ENCODE measurements at places on chromosomes 2 and 18.

DNA sequence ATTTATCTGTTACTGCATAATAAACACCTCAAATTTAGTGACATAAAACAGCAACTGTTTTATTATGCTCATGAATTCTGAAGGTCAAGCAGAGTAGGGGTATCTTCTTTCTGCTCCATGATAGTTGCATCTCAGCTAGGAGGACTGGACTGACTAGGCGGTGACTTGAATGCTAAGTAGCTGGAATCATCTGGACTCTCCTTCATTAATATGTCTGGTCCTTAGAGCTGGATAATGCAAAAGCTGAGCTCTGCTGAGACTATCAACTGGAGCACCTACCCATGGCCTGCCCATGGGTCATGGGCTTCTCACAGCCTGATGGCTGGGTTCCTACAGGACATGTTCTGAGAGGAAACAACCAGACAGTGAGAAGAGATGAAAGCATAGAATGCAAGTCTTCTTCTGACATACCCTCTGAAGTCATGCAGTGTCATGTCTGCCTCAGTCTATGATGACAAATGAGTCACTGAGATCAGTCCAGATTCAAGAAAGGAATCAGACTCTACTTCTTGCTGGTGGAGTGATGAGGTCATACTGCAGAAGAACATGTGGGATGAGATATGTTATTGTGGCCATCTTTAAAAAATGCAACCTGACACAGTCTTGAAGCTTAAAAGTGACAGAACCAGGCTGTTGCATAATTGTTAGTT lies 174.2 kb upstream of the OSR1 start:
- no peak for DNase-seq

DNA sequence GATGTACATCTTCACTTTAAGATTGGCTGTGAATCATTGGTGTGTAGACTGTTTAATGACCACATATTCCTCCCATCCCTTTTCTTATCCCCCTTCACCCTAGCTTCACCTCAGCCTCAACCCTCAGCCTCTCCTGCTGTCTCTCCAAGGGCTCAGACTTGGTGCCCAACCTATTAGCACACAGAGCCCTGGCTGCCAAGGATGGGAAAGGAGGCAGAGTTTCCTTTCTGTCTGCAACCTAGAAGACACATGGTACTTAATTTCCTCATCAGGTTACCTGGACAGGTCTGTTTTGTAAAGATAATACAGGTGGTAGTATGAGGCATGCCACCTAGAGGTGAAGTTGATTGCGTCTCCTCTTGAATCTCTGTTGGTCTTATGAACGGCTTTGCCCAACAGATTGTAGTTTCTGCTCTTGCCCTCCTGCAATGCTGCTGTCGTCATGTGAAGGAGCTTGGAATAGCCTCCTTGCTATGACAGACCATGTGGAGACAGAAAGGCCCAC lies 44.5 kb upstream of the RMND5A start:
- DNase-seq = no peak

GRCh38 chr18:41645589-41646360 lies 309.3 kb upstream of the PIK3C3 start:
- DNase-seq = no peak

DNA sequence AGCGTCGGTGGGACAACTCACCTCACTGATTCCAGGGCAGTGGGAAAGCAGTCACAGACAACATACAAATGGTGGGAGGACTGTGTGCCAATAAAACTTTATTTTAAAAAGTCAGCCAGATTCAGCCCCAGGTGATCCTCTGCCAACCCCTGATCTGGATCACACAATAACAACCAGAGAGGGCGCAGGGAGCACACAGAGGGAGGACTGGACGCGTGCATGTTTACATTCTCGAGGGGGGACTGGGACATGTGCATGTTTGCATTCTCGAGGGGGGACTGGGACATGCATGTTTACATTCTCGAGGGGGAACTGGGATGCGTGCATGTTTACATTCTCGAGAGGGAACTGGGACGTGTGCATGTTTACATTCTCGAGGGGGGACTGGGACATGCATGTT lies 209.5 kb downstream of the NDUFA10 start:
- DNase-seq = no peak

- no peak for DNase-seq
These were observed 61.2 kb downstream of the CTIF start for GRCh38 chr18:48600046-48600445.

DNA sequence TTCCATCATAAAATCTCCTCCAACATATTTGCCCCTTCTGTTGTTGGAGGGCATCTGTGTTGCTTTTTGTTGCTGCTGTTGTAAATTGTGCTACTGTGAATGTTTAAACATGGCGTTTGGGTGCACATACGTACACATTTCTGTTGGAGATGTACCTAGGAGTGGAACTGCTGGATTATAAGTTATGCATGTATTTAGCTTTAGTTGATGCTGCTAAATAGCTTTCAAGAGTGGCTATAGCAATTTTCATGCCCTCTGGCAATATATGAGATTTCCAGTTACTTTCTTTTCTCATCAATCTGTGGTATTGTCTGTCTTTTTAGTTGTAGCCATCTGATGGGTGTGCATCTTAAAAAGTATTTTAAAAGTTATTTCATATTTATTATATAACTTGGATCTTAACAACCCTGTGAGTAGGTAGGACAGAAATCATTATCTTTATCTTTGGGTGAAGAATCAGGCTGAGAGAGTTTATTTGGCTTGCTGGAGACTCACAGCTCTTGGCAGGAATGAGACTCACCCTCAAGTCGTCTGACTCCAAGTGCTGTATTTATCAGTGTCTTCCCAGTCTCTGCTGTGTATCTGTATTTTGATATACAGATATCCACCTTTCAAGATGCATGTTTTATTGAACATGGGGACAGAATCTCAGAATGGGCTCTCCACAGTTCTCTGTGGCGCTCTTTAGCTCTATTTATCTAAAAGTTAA lies 16.9 kb downstream of the ZNF236 start:
- no peak for DNase-seq

DNA sequence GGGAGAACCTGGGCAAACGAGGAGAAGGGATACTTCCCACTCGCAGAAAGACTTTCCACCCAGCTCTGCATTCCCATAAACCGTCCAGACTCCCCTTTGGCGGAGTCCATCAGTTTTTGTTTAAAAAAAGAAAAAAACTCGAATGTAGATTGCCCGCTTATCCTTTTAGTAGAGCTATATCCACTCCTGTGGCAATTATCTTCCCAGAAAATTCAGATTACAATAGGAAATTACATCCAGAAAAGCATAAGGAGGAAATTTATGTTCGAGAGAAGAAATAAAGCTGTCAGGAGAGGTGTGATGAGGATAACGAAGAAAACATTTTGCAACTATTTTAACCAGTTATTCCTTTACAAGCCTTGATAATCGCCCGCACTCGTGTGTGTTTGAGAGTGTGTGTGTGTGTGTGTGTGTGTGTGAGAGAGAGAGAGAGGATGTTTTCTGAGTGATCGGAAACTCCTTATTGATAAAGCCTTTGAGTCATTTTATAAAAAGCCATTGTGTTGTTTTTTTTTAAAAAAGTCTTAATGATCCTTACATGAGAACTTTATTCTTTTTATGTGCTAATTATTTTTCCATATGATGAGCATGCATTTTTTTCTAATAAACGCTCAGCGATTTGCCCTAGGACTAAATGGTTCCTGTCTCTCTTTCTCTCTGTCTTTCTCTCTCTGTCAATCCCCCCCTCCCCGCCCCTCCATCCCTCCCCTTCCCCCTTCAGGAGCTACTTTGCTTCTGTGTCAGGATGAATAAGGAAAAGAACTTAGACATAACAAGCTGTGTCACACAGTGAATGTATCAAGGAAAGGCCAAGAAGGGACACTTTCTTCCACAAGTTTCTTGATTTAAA lies 1.1 kb upstream of the PPP3R1 start:
- DNase-seq = no peak

DNA sequence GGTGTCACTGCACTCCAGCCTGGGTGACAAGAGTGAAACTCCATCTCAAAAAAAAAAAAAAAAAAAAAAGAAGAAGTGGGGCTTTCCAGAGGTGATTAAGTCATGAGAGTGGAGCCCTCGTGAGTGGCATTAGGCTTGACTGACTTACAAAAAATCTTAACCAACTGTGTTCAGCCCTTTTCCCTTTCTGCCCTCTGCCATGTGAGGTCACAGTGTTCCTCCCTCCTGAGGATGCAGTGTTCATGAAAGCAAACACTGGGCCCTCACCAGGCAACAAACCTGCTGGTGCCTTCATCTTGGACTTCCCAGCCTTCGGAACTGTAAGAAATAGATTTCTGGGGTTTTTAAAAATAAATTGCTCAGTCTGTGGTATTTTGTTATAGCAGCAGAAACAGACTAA lies 37.0 kb upstream of the METTL21A start:
- DNase-seq = no peak

GRCh38 chr18:63578357-63578958 lies 8.7 kb upstream of the SERPINB13 start:
- no peak for DNase-seq

DNA sequence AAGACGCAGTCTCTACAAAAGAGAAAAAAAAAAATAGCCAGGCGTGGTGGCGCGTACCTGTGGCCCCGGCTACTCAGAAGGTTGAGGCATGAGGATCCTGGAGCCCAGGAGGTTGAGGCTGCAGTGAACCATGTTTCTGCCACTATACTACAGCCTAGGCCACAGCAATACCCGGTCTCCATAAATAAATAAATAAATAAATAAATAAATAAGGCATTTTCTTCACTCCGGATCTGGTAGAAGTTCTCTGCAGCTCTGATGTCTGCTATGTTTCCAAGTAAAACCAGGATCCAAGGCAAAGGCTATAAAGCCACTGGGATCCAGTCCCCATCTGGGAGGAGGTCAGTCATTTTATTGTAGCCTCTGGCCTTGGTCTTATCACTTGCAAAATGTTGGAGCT lies 15.5 kb downstream of the NFE2L2 start:
- DNase-seq = no peak

GRCh38 chr2:217742841-217743240 lies 260.0 kb downstream of the TNS1 start:
- DNase-seq = no peak

DNA sequence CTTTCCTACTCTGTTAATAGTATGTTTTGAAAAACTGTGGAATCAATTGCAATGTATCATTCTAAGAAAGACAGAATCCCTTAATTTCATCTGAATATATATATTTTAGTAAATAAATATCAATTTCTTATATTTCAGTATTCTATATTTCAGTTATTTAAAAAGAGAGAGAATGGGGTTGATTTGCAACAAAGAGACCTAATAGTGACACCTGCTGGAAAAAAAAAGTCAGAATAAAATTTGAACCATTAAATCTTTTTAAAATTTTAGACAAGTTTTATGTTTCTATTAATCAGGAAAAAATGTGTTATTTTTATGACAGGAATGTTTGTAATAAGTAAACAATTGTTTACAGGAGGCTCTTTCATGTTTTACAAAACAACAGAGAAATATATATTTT lies 20.7 kb upstream of the CCNT2 start:
- no peak for DNase-seq

GRCh38 chr2:226791487-226792081 lies 8.0 kb downstream of the IRS1 start:
- DNase-seq = peak; percentile 92

- DNase-seq = no peak
These were observed 20.8 kb upstream of the TUBB6 start for GRCh38 chr18:12287131-12287681.

DNA sequence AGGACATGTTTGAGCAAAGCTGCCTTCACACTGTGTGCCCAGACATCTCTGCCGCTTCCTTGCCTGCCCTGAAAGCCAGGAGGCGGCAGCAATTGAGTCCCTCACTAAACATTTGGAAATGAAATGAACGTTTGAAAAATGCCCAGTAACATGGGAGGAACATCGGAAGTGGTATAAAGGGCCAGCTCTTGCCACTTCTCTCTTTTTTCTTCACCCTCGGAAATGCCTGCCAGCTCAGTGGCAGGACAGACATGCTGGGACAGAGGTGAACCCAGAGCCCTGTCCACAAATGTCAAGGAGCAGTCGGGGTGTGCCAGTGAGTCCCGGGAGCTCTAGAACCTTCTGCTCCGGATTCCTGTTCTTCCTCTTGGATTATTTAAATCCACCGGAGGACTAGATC lies 46.1 kb downstream of the TPGS2 start:
- DNase-seq = no peak

DNA sequence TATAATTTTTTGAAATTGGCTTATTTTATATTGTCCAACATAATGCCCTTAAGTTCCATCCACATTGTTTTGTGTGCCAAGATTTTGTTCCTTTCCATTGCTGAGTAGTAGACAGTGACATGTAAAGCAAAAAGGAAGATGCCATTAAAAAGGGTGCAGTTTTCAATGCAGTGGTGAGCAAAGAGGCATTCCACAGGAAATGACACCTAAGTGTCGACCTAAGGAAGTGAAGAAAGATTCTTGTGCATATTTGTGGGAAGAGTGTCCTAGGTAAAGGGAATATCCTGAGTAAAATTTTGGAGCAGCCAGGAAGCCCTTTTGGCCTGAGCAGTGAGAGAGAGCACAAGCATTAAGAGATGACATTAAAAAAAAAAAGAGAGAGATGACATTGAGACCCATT lies 1099.9 kb downstream of the DPP10 start:
- no peak for DNase-seq

- DNase-seq = no peak
These were observed 75.0 kb upstream of the GATA6 start for GRCh38 chr18:22094358-22094734.

GRCh38 chr2:180405520-180405919 lies 398.4 kb upstream of the CWC22 start:
- DNase-seq = no peak

DNA sequence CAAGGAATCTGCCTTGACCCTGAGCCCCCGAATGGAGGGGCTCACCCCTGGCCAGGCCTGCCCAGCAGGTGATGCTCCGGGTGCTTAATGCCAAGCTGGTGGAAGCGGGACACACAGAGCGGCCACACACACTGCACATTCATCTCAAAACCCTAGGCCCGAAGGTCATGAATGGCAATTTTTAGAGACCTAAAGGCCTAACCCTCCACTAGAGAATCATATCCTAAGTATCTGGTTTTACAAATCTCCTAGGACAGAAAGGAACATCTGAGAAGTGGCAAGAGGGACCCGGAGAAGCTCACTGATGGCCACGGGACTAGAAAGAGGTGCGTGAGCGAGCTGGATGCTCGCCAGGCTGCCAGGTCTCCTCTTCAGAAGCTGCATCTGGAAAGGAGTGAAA lies 38.3 kb downstream of the ST3GAL5 start:
- no peak for DNase-seq

GRCh38 chr2:121694398-121695170 lies 42.1 kb downstream of the NIFK start:
- DNase-seq = no peak

DNA sequence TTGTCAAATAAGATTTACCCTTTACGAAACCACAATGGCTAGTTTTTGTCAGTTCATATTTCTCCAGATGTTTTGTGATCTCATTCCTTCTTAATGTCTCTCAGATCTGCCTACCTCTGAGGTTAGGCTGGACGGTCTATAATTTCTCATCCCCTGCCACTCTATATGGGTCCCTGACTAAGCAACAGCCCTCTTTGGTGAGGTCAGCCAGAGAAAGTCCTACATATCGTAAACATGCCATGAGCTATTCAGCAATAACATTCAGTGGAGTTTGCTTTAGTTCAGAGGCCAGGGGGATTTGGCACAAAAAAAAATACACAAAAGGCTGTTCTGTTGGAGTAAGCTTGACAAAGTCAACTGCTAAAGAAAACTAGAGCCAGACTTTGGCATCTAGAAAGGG lies 192.1 kb upstream of the NCKAP5 start:
- no peak for DNase-seq

- no peak for DNase-seq
These were observed 3.7 kb upstream of the AQP12A start for GRCh38 chr2:240687741-240688552.
